Daoy (cell line): ENCODE measurements at places on chromosomes 16 and 17. TPM values are rescaled to one million over a fixed set of nuclear protein-coding genes. Genes with fewer than 3 reads are reported as not detected.

CLEC19A gene
- not detected in 2 replicates for total RNA-seq

TOB1 gene
- total RNA-seq = 1.3 and 3.3 TPM in 2 replicates

CCL8 gene
- not detected in 2 replicates for total RNA-seq

DYNLRB2 gene
- total RNA-seq = not detected in 2 replicates

CNTNAP4 gene
- total RNA-seq = 2.6 and 4.1 TPM in 2 replicates
